ENCODE measurements at places on chromosomes 6 and 20. TPM values are rescaled to one million over a fixed set of nuclear protein-coding genes. Genes with fewer than 3 reads are reported as not detected.

DNA sequence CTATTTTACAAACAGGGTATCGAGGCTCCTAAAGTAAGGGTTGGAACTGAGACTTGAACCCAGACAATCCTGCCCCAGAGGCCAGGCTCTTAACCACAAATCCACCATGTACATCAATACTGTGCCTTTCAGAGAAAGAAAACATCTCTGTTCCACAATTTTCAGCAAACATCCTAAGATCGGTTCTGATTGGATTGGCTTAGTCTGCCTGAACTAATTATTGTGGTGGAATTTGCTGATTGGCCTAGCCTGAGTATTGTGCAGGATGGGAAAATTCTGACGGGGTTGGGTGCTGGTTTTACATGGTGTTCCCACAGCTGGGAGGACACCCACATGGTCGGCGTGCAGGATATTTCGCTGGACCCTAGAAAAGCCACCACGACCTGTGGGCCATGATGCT, at the start of gene CLPSL1:
CLPSL1 (plus strand) TSS at position 301 of the 400 bp plus-strand sequence; CDS start at position 393, 92 bp downstream.
- no peak within 1 kb of the TSS for H3K27ac ChIP-seq
- H3K27me3 ChIP-seq, result peaks cover 24% of the 10 kb centered on the region
- no peaks in the 10 kb centered on the region for H3K4me1 ChIP-seq
- H3K4me3 ChIP-seq, result no peak within 1 kb of the TSS
- no peaks in the 10 kb centered on the region for H3K36me3 ChIP-seq

DNA sequence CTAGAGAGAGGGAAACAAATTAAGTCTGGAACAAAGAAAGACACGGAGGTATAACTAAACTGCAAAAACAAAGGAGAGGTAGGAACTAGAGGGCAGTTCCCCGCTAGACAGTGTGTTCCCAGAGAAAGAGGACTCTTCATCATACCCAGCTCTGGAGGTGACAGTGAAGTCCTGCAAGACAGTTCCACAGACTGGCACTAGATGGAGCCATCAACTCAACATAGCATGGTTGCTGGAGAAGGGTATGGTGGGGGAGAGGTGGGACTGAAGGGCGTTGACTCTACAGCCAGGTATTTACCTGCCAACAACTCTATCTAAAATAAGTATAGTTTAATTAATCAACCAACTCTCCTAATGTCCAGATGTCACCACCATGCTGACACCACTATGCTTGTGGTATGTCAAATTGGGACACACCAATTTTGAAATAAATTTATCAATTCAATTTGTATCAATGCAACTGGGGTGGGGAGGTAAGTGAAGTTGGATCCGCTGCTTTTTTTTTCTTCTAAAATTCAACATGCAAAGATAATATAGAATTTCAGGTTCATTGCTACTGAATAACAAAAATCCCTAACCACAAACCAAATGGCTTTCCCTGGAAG, 9.7 kb downstream of the BACH2 start:
- H3K4me1 ChIP-seq, result peaks cover 24% of the 10 kb centered on the region
- no peak overlapping the region for H3K4me3 ChIP-seq
- no peak overlapping the region for H3K27ac ChIP-seq
- peaks cover 6% of the 10 kb centered on the region for H3K27me3 ChIP-seq

- peak; percentile 95 for DNase-seq
- H3K4me3 ChIP-seq, result no peak overlapping the region
- H3K27ac ChIP-seq, result no peak overlapping the region
- peaks cover 3% of the 10 kb centered on the region for H3K27me3 ChIP-seq
- H3K4me1 ChIP-seq, result no peaks in the 10 kb centered on the region
These were observed 40.3 kb upstream of the ANGPT4 start for GRCh38 chr20:956330-956951.

DNA sequence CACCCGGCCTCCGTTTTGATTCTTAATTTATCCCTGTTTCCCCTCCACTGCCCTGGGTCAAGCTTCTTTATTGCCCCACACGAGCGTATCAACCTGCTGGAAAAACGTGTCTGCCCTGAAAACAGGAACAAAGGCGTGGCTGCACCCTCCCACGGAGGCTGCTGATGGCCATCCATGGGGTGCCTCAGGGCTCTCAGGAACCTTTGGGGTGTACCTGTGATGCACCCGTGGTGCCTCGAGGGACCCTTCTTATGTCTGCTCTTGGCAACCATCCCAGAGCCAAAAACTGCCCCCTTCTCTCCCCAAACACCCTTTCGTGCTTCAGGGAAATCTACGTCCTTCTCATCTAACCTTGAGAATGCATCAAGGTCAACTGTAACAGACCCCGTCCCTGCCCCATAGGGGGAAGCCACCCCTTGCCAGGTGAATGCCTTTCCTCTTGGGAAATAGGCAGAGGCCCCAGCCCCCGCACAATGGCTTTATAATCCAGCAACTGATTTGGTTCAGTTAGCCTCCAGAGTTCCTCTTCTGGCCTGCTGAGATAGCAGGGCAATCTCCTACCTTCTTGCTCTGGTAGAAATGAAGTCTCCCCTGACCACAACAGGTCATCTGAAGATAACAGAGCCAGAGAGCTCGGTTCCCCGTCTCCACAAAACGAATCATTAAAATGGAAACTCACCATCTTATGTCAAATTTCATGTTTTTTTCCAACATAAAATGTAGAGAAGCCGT, 29.4 kb downstream of the PSMG4 start:
- H3K4me3 ChIP-seq, result no peak overlapping the region
- H3K27me3 ChIP-seq, result no peaks in the 10 kb centered on the region
- H3K27ac ChIP-seq, result no peak overlapping the region
- DNase-seq, result peak; percentile 23

TTK gene
- total RNA-seq, result 4.4 TPM

GRCh38 chr6:16440636-16441212, 202.3 kb downstream of the GMPR start:
- peak overlapping the region; percentile 83 for H3K27ac ChIP-seq
- H3K4me1 ChIP-seq, result peaks cover 19% of the 10 kb centered on the region
- no peaks in the 10 kb centered on the region for H3K36me3 ChIP-seq
- no peak overlapping the region for H3K4me3 ChIP-seq
- DNase-seq, result no peak
- H3K27me3 ChIP-seq, result no peaks in the 10 kb centered on the region

GRCh38 chr20:2914160-2914559, 40.9 kb downstream of the PTPRA start:
- no peaks in the 10 kb centered on the region for H3K36me3 ChIP-seq
- no peak overlapping the region for H3K27ac ChIP-seq
- no peak overlapping the region for H3K4me3 ChIP-seq
- peak; percentile 32 for DNase-seq

DNA sequence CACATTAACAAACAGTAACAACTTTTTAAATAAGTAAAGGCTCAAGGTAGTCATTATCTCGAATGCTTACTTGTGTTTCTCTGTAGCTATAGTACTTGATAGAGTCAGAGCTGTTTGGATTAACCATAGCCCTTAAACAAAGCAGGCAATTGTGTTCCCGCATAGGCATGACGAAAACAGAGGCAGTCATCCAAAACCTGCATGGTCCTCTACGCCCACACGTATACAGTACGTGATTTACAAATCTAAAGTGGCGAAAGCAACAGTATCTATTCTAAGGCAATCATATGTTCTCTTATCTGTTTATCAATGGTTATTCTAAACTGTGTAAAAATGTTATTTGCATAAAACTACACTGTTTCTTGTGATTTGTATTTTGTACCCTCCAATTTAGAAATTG, 31.8 kb downstream of the HFE start:
- DNase-seq, result no peak
- H3K36me3 ChIP-seq, result no peaks in the 10 kb centered on the region
- H3K27me3 ChIP-seq, result no peaks in the 10 kb centered on the region

- H3K27me3 ChIP-seq, result no peaks in the 10 kb centered on the region
- no peaks in the 10 kb centered on the region for H3K4me1 ChIP-seq
- no peak overlapping the region for H3K4me3 ChIP-seq
- DNase-seq, result no peak
- no peaks in the 10 kb centered on the region for H3K36me3 ChIP-seq
These were observed 469.8 kb downstream of the BMP2 start for GRCh38 chr20:7237251-7237650.

DNA sequence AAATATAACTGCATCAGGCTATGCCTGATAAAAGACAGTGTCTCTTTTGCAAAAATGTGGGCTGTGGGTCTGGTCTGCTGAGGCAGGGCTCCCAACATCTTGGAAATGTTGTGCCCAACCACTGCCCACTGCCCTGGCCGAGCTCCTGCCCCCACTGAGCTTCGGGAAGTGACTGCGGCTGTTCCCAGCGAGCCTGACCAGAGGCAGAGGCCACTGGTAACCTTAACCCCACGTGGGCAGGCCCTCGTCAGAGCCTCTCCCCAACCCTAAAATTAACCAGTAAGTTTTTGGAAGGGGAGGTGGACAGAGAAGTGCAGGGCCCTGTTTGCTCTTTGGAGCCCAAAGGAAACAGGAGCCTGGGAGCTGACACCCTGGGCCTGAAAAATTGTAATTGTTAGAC, 225.9 kb downstream of the MAFB start:
- H3K4me3 ChIP-seq, result no peak overlapping the region
- no peaks in the 10 kb centered on the region for H3K36me3 ChIP-seq
- no peaks in the 10 kb centered on the region for H3K27me3 ChIP-seq
- no peak overlapping the region for H3K27ac ChIP-seq
- no peaks in the 10 kb centered on the region for H3K4me1 ChIP-seq
- no peak for DNase-seq

DNA sequence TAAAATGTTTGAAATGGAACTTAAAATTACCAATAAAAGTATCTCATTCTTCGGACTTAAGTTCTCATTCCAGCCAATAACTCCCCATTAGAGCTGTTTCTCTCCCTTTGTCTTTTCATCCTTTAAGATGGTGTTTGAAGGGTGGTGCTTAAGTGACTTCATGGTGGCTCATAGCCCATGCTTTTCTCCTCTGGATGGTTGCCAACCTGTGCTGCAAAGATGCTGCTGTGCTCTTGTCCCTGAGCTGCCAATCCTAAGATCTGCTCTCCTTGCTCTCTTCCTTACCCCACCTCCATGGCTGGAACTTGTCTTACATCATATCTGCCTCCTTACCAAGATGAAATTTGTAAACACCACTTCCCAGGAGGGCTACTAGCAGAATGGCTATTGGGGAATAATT, 31.6 kb upstream of the PNRC1 start:
- no peak overlapping the region for H3K4me3 ChIP-seq
- peak; percentile 65 for DNase-seq
- no peak overlapping the region for H3K27ac ChIP-seq
- peaks cover 7% of the 10 kb centered on the region for H3K4me1 ChIP-seq

GRCh38 chr20:8749986-8750385, 318.9 kb upstream of the PLCB4 start:
- no peaks in the 10 kb centered on the region for H3K27me3 ChIP-seq
- no peak overlapping the region for H3K4me3 ChIP-seq
- peak; percentile 64 for DNase-seq
- H3K36me3 ChIP-seq, result no peaks in the 10 kb centered on the region

GRCh38 chr6:52254731-52255378, 10.6 kb upstream of the IL17F start:
- no peak overlapping the region for H3K4me3 ChIP-seq
- H3K27ac ChIP-seq, result no peak overlapping the region
- no peaks in the 10 kb centered on the region for H3K36me3 ChIP-seq
- H3K4me1 ChIP-seq, result no peaks in the 10 kb centered on the region
- no peak for DNase-seq
- peaks cover 28% of the 10 kb centered on the region for H3K27me3 ChIP-seq

CCN6 gene
- total RNA-seq, result 6.8 TPM

SLC22A23 gene
- 16.2 TPM for total RNA-seq

GRCh38 chr6:137349856-137350830, 131.0 kb upstream of the IFNGR1 start:
- H3K36me3 ChIP-seq, result no peaks in the 10 kb centered on the region
- DNase-seq, result no peak
- peaks cover 6% of the 10 kb centered on the region for H3K27me3 ChIP-seq
- no peaks in the 10 kb centered on the region for H3K4me1 ChIP-seq
- H3K4me3 ChIP-seq, result no peak overlapping the region
- H3K27ac ChIP-seq, result no peak overlapping the region

GRCh38 chr6:105618247-105618646, 215.4 kb upstream of the PREP start:
- H3K4me1 ChIP-seq, result no peaks in the 10 kb centered on the region
- no peaks in the 10 kb centered on the region for H3K27me3 ChIP-seq
- no peaks in the 10 kb centered on the region for H3K36me3 ChIP-seq
- peak; percentile 34 for DNase-seq

- no peak for DNase-seq
- no peaks in the 10 kb centered on the region for H3K4me1 ChIP-seq
- H3K36me3 ChIP-seq, result no peaks in the 10 kb centered on the region
- no peak overlapping the region for H3K27ac ChIP-seq
These were observed 736.0 kb downstream of the CD109 start for GRCh38 chr6:74431873-74432580.

FERMT1 gene
- total RNA-seq, result 2.1 TPM

- H3K27me3 ChIP-seq, result no peaks in the 10 kb centered on the region
- no peak overlapping the region for H3K27ac ChIP-seq
- H3K4me3 ChIP-seq, result no peak overlapping the region
- H3K36me3 ChIP-seq, result peaks cover under 1% of the 10 kb centered on the region
- DNase-seq, result no peak
- no peaks in the 10 kb centered on the region for H3K4me1 ChIP-seq
These were observed 281.3 kb downstream of the PTPRK start for GRCh38 chr6:128239146-128239545.

DNA sequence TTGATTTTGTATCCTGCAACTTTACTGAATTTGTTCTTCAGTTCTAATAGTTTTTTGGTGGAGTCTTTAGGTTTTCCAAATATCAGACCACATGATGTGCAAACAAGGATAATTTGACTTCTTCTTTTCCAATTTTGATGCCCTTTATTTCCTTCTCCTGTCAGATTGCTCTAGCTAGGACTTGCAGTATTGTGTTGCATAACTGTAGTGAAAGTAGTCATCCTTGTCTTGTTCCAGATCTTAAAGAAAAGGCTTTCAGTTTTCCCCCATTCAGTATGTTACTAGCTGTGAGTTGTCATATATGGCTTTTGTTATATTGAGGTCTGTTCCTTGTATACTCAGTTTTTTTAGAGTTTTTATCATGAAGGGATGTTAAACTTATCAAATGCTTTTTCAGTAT, 4.6 kb downstream of the MICB start:
- peaks cover 14% of the 10 kb centered on the region for H3K36me3 ChIP-seq
- H3K4me1 ChIP-seq, result no peaks in the 10 kb centered on the region
- no peaks in the 10 kb centered on the region for H3K27me3 ChIP-seq
- no peak overlapping the region for H3K4me3 ChIP-seq
- no peak overlapping the region for H3K27ac ChIP-seq
- DNase-seq, result no peak

STMN3 gene
- 1.1 TPM for total RNA-seq

GRCh38 chr6:110389689-110390382, 25.5 kb downstream of the DDO start:
- no peaks in the 10 kb centered on the region for H3K4me1 ChIP-seq
- H3K4me3 ChIP-seq, result no peak overlapping the region
- DNase-seq, result no peak
- no peaks in the 10 kb centered on the region for H3K36me3 ChIP-seq
- peaks cover 5% of the 10 kb centered on the region for H3K27me3 ChIP-seq

DNA sequence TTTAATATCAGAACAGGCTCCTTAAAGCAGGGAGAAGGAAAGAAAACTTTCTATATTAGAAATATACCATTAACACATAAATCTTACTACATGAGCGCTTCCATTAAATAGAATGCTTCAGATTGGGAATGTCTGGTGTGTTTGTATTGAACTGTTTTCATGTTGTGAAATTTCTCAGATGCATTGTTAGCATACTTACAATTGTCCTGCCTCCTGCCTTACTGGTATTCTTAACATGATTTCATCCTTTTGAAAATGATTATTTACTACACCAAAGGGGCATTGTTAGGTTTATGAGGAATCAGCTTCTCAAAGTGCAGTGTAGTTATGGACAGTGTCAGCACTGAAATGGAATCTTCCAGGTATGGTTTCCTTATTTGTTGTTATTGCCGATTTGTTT, 145.6 kb downstream of the MTFR2 start:
- DNase-seq, result no peak
- H3K27ac ChIP-seq, result no peak overlapping the region
- H3K27me3 ChIP-seq, result no peaks in the 10 kb centered on the region
- H3K4me3 ChIP-seq, result no peak overlapping the region
- peaks cover 5% of the 10 kb centered on the region for H3K36me3 ChIP-seq

Measured in osteoblast (primary cell).